ENCODE measurements at places on chromosomes 3 and 15.

DNA sequence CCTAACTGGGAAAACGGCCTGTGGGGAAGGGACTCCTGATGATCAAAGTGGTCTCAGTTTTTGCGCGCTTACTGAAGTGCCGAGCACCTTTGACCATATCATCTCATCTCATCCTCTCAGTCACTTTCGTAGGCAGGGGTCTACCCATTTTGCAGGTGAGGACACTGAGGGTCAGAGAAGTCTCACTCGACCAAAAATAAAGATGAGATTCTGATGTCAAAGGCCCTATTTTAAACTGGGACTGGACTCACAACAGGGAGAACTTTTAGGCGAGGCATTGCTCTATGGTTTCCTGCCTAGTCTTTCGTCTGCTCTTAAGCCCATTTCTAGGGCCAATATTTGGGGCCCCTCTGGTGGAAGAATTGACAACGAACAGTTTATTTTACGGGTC lies 830 bp downstream of the SLC6A11 start:
- no peak for DNase-seq

DNA sequence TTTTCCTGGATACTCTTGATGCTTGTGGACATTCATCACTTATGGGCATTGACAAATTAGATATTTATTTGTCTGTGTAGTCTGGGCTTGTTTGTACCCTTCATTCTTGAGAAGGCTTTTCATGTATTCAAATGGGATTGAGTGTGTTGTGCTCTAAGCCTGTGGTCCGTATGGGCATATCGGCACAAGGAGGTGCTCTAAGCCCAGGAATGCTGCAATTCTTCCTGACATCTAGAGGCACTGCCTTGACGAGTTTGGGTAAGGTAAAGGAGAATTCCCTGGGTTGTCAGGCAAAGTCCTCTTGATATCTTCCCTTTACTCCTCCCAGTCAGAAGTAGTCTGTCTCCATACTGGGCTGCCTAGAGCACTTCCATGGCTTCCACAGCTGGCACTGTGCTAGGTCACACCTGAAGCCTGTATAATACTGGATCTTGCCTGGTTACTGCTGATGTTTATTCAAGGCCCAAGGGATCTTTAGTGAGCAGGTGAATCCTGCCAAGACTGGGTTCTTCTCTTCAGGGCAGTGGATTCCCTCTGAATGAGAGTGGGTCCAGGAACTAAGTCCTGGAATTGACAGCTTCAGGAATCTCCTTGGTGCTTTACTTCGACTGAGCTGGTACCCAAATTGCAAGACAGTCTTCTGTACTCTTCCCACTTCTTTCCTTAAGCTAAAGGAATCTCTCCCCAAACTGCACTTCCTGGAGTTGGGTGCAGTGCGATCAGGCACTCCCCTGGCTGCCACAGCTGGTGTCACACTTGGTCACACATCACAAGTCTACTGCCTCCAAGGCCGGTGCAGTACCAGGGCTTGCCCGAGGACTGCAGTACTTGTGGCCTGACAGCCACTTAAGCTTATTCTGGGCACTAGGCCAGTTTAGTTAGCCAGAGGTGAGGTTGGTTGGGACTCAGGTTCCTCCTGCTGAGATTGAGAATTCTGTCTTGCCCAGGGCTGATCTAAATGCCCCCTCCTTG lies 46.0 kb downstream of the GALK2 start:
- no peak for DNase-seq

- no peak for DNase-seq
Measured at GRCh38 chr3:16725972-16726371, 120.7 kb upstream of the DAZL start.

DNA sequence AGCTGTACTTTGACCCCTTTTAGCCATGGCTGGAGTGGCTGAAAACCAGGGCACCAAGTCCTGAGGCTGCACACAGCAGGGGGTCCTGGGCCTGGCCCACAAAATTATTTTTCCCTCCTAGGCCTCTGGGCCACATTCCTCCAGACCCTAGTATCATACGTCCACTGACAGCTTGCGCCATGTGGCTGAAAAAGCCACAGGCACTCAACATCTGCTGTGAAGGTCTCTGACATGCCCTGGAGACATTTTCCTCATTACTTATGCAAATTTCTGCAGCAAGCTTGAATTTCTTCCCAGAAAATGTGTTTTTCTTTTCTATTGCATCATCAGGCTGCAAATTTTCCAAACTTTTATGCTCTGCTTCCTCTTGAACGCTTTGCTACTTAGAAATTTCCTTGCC lies 239.0 kb downstream of the SQOR start:
- no peak for DNase-seq

- no peak for DNase-seq
Measured at GRCh38 chr3:157815739-157816138, 290.5 kb downstream of the SHOX2 start.

- no peak for DNase-seq
Measured at GRCh38 chr15:72183781-72184164, 13.8 kb downstream of the GRAMD2A start.

DNA sequence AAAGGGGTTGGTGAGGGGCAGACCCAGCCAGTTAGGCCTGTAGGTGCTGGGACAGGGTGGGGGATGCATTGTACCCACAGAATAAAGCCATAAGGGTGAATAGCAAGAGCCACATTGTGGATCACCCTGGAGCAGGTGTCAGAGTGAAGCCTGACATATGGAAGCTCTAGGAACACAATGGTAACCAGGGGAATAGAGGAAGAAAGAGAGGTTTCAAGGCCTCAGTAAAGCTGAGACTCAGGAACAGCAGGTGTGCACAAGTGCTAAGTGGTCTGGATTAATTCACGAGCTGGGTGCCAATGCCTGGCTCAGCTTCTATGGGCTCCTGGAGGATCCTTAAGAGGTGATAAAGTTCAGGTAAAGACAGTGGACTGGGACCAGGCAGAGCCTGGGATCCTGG lies 323.7 kb upstream of the CTNNB1 start:
- DNase-seq = no peak

DNA sequence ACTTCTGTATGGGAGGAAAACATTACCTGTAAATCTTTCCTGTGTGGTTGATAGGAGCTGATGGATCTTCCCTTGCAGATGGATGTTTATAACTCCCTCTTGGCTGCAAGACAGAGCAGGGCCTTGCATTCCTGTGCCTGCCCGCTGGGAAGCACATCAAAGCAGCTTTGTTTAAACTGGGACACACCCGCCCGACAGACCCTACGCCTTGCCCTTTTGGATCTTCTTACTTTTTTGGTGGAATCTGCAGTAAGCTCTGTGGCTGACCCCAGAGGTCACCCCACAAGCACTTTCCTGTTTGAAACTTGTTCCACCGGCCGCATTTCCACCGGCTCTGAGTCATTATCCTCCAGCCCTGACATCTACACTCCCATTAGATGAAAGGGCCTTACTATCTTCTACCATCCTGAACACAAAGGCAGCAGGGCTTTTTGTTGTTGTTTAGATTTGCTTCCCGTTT lies 244.1 kb upstream of the STT3B start:
- peak; percentile 12 for DNase-seq

GRCh38 chr3:26484140-26484539 lies 138.4 kb upstream of the LRRC3B start:
- DNase-seq = no peak

DNA sequence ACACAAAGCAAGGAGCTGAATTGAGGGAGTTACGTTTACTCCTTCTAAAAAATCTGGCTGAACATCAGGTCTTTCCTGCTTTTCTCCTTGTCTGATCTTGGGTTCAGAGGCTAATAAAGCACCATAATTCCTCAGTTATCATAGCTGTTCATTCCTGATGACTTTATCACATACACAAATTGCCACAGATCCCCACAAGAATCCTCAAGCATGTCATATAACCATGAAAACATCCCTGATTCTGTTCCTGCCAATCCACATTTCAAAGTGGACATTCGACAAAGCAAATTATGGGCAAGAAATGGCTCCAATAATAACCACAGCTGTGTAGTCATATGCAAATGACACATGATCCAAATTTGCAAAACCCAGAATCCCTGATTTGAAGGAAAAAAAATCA lies 321.3 kb downstream of the MEX3B start:
- DNase-seq = no peak

GRCh38 chr3:141729240-141729639 lies 8.9 kb upstream of the RNF7 start:
- DNase-seq = no peak

DNA sequence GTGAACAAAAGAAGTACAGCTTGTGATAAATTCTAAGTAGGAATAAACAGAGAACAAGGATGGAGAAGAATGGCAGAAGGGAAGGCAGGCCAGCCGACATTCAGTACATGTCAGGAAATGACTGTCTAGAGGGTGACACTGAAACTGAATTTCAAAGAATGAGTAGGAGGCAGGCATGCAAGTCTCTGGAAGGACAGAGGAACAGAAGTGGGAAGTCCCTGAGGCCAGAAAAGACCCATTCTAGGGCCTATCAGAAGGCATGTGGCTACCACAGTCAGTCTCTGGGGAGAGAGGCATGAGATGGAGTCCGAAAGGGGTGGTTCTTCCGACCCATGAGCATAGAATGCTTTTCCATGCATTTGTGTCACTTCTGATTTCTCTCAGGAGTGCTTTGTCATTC lies 243.5 kb upstream of the UBE2E2 start:
- no peak for DNase-seq

- DNase-seq = no peak
Measured at GRCh38 chr3:100006570-100007271, 107.6 kb downstream of the FILIP1L start.

GRCh38 chr3:36918050-36918449 lies 26.8 kb downstream of the TRANK1 start:
- no peak for DNase-seq

- no peak for DNase-seq
Measured at GRCh38 chr3:35862057-35862456, 222.7 kb downstream of the ARPP21 start.

DNA sequence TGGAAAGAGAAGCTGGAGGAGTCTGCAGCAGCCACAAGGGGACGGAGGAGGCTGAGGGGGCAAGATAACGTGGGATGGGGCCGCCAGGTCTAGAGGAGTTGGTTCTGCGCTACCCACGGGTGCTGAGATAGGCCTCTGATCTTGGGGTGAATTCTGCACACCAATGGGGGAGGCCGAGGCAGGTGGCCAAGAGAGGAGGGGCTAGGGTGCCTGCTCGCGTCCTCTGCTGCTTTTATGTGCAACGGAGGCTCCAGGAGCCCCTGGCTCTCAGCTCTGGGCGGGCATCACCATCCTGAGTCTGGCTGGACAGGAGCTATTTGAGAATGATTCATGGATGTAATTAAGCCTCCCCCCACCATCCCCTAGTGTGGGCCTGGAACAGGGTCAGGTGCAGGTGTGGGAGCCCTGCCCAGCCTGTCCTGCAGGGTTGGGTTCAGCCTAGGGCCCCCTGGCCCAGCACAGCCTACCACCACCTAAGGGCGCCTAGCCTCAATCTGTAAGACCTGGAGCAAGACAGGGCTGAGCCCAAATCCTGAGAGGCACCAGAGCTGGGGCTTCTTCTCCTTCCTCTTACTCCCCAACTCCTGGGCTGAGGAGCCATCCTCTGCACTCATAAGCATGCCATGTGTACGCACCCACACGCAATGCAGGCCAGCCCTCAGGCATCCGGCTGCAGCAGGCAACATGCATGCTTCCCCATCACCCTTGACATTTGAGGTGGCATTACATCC lies 32.3 kb upstream of the SEMA3F start:
- DNase-seq = no peak

DNA sequence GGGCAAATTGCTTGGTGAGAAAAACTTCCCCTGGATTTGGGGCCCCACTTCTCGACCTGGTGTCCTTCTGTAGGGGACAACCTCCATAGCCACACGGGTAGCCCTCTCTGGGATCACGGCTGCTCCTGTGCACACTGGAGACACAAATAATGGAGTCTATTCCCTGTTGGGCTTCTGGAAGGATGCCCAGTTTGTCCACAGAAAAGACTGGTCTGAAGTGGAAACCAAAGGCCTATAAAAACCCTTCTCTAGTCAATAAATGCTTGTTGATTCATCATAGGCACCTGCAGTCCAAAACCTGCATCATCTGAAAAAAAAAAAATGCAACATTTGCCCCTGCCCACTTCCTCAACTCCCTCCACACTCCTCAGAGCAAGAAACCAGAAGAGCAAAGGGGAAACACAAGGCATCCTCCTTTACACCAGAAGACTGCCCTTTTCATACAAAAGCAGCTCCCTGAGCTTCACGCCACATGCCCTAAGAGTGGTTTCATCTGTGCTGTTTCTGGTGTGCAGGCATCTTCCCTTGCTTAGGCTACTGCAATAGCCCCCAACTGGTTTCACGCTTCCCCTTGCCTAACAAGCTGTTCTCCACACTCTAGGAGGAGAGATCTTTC lies 36.3 kb downstream of the SRGAP3 start:
- DNase-seq = no peak

- no peak for DNase-seq
Measured at GRCh38 chr15:89533861-89534544, 37.6 kb upstream of the RHCG start.

- DNase-seq = no peak
Measured at GRCh38 chr3:119653876-119654275, 6.5 kb downstream of the POPDC2 start.

GRCh38 chr15:59303633-59304032 lies 69.0 kb downstream of the MYO1E start:
- no peak for DNase-seq

DNA sequence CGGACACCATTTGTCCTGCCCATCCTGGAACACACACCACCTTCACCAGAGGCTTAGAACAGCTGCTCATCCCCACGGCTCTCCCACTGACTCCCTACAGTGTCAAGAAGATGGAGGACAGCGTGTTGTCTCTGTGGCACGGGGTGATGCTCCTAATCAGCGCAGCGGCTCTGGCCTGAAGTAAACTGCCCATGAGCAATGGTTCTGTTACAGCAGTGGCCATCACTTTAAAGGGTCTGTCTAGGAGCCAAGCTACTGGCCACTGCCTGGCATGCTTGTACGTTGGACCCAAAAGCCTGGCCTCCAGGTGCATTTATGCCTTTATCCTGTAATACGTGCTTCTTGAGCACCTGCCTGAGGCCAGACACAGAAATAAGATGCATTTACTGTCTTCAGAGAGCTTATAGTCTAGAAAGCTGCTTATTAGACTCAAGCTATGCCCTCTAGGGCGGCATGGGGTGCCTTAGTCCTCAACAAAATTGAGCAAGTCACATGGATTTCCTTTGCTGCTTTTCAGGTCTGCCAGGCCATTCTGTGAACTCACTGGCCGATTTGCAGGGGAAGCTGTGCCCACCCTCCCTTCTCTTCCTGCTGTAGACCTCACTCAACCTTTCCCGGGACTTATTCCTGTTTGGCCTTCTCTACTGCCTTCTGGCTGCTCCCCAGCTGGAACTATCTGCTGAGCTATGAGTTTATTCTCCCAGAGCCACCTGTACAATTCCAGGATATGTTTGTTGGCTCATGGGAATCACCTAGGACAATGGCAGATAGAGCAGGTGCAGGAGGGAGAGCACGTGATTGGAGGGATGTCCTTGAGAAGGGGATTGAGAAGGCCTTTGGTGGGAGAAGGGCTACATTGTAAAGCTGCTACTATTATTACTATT lies 51.9 kb downstream of the STARD5 start:
- no peak for DNase-seq
